ENCODE measurements at places on chromosomes 4 and X.

DNA sequence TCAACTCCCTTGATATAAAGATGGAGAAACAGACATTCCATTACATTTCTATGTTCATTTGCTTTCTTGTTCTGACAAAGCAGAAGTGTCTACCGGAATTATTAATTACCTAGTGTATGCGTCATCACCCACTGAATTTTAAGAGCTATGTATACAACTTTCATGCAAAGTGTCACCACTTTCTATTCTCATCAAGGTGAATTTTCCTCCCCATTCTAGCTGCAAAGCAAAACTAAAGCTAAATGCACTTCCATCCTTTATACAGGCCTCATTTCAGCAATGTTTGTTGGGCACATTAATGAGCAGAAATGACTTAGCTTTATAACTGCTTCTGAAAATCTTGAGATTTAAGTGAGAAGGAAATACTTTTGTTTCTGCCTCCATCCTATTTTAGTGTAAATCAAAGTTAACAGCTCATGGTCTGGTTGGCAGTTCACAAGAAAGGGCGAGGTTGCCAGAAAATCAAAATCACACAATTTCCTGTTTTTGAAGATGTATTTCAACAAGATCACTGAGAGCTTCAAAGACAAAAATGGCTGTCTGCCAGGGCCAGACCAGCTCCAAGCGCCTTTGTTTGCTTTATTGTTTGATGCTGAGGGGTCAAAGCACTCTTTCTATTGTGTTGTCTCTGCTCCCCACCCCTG lies 7.2 kb upstream of the FAM9C start:
- peak; percentile 2 for DNase-seq

DNA sequence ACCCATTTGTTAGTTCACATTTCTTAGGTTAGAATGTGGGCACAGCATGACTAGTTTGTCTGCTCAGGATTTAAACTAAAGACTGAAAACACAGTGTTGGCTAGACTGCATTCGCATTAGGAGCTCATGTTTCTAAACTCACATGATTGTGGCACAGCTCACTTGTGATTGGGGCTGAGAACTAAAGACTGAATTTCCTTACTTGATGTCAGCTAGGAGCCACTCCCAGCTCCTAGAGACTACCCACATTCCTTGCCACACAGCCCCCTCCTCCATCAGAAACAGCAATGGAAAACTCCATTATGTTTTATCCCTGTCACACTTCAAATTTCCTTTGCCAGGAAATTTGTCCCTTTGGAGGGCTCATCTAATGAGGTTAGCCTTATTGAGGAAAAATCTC lies 170.2 kb upstream of the NUDT6 start:
- no peak for DNase-seq

GRCh38 chr4:153676984-153677383 lies 7.1 kb upstream of the TLR2 start:
- DNase-seq: no peak

DNA sequence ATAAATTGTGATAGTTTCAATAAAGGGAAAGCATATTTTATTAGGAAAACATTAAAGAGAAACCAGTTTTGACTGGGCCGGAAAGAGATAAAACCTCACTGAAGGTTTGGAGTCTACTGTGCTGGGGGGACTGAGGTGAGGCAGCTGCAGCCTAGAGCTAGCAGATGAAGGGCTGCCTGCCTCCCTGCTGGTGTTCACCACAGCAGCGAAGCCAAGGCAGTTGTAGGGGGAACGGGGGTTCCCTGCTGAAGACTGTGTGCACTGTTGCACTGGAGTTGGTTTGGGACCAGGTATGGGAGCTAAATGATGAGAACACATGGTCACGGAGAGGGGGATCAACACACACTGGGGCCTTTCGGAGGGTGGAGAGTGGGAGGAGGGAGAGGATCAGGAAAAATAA lies 546.5 kb upstream of the SMIM31 start:
- DNase-seq: no peak

DNA sequence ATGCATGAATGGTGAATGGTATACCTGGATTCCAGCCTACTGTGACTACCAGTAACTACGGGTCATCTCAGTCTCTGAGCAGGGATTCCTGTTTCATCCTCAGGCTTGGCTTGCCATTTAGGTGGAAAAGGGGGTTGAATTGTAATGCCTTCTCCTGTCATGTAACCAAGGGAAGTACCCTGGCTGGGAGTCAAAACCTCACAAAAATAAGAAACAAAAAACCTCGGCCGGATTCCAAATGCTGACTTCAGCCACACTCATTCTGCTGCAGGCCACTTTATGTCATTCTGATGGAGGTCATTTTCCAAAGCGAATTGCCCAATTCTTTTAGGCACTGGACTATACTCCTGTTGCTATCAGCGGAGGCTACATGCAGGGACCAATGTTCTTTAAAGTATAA lies 324.7 kb downstream of the LDB2 start:
- DNase-seq: no peak

- peak; percentile 17 for DNase-seq
These were observed 90.1 kb downstream of the ATP8A1 start for GRCh38 chr4:42566835-42567234.

GRCh38 chr4:2961421-2961810 lies 1.8 kb downstream of the NOP14 start:
- peak; percentile 56 for DNase-seq

GRCh38 chrX:75273483-75273882 lies 402 bp upstream of the UPRT start:
- DNase-seq: peak; percentile 89

- no peak for DNase-seq
These were observed 31.4 kb upstream of the SETD7 start for GRCh38 chr4:139587446-139587845.

GRCh38 chrX:123648028-123648810 lies 84.6 kb downstream of the THOC2 start:
- no peak for DNase-seq

GRCh38 chr4:185722029-185722316 lies 90.0 kb downstream of the SORBS2 start:
- peak; percentile 17 for DNase-seq

DNA sequence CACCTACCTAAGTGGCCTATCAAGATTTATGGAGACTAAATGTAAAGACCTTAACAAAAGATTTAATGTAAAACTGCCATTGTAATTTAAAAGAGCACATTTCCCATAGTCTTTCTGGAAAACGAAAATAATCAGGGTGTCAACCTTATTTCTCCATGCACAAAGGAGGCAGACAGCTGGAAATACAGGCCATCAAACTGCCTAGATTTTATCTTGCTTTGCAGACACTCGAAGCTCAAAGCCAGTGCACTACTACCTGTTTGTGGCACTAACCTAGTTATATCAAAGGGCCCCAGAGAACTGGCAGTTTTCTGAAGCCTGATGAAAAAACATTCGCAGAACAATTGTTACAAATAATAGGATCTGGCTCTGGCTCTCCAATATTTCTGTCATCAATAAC lies 863.9 kb downstream of the STPG2 start:
- no peak for DNase-seq

- DNase-seq: peak; percentile 27
These were observed 14.5 kb upstream of the DACH2 start for GRCh38 chrX:86133761-86134160.

DNA sequence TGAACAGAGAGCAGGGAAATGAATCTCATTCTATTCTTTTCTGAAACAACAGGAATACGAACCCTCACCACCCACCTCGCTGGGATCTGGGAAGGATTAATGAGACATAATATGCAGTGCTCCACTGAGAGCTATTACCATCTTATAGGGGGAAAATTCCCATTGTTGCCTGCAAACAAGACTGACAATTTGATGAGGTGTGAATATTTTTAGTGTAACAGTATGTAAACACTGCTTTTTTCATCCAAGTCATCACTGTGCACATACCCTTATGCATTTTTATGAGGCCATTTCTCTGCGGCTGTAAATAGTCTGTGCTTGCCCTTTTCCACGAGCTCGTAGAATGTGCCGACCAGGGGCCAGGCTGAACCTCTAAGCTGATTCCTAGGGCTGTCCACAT lies 285.6 kb upstream of the CPEB2 start:
- no peak for DNase-seq

DNA sequence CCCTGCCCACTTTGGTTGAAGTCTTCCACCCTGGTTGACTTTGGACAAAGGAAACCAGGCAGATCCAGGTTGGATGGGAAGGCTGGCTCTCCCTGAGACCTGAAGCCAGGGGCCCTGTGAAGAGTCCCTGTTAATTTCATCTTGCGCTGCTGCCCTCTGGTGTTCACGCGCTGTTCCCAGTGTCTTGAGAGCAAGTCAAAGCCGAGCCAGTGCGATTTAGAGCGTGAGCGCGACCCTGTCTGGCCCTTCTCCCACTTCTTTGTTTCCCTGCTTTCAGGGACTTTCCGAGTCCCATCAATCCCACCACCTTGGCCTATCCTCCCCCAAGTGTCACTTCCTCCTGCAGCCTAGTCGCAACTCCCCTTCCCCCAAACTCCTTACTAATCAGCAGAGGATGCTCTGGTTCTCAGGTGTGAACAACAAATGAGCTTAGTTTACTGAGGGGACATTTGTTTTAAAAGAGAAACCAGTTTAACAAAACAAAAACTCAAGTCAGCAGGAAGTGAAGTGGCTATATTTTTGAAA lies 25.8 kb upstream of the CHRNA9 start:
- no peak for DNase-seq

DNA sequence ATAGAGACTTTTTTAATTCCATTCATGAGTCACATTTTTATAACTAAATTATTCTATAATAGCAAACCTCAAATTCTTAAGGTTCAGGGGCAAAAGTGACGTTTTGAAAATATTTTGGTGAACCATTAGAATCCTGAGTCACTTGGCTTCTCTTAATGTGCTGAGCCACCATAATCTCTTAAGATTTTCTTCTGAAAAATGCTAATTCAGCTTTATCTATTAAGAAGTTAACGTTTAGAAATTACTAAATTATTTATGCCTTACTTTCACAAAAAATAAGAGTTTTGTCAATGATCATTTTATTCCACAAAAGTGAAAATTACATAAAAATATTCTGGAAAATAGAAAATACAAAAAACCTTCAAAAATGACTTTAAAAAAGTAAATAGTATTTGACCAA lies 72.5 kb downstream of the GPM6A start:
- no peak for DNase-seq

DNA sequence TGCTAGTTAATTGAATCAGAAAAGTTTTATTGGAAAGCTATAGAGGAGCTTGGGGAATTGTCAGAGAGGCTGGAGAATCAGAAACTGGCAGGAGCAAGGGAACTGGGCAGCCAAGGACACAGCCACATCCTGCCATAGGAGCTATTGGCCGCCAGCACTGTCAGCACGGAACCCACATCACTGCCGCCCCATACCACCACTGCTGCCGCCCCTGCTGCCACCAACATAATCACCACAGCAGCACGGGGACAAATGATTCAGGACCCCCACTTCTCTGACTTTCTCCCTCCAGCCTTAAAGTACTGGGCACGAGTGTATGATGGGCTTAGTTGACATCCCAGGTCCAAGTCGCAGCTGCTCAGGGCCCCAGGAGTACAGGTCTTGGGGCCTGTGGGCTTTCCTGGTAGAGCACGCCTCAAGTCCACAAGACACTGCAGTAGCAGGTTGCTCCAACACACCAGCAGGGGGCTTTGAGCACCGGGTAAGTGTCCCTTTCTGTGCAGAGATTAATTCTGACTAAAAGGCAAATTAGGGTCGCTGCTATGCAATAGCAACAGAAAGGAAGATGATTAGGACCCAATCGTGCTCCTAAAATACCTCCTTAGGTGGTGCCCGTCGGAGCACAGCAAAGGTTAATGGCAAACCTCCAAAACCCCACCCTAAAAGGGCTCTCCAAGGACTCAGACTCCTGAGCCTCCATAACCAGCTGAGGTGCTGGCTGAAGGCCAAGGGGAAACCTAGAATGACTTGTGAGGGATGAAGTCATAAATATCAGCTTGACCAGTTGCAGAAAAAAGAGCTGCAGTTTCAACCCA lies 6.9 kb downstream of the PJA1 start:
- peak; percentile 55 for DNase-seq

DNA sequence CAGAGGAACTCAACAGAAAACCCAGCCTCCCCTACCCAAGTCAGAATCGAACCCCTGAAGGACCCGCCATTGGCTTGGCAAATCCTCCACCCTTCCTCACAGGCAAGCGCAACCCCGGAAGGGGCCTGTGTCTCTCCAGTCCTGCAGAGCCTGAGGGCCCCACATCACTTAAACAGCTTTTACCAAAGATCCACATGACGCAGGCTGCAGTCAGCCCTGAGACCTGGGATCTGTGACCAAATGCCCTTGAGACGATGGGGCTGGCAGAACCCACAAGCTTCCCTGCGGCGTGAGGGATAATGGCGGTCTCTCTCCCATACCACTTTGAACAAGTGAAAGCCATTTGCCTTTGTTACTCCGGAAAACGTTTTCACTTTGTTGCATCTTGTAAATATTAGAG lies 54.9 kb downstream of the ACOX3 start:
- no peak for DNase-seq

GRCh38 chr4:110704748-110705439 lies 82.0 kb upstream of the PITX2 start:
- no peak for DNase-seq

DNA sequence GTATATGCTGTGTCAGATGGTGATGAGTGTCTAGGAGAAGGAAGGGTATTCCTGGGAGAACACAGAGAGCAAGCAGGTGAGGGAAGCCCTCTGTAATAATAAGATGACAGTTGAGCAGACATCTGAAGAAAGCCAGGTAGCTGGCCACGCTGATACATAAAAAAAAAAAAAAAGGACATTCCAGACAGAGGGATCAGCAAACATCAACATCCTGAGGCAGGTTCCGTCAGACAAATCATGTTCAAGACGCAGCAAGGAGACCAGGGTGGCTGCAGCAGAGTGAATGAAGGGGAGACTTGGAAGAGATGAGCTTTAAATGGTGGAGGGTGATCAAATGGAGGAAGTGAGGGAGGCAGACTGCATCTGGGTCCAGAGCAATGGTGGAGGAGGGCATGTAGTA lies 97.6 kb upstream of the ANXA3 start:
- no peak for DNase-seq

- no peak for DNase-seq
These were observed 119.1 kb downstream of the TEX13A start for GRCh38 chrX:105101378-105101777.

- no peak for DNase-seq
These were observed 166.8 kb downstream of the STIM2 start for GRCh38 chr4:27027428-27027827.

DNA sequence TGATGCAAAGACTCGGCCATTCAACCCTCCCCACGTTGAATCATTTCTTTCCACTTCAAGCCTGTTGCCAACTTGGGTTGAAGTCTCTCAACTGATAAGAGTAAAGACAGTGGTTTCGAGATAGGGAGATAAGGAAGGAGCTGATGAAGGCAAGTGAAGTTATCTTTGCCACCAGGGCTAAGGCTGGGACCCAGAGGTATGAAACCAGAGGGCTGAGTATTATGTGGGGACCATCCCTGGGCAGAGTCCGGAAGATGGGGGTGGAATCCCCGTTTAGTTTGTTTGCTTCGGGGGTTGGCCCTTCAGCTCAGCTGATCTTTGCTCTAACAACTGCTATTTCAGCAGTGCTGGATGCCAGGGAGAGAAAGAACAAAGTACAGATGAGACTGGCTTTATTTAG lies 2.3 kb upstream of the XPNPEP2 start:
- peak; percentile 21 for DNase-seq

DNA sequence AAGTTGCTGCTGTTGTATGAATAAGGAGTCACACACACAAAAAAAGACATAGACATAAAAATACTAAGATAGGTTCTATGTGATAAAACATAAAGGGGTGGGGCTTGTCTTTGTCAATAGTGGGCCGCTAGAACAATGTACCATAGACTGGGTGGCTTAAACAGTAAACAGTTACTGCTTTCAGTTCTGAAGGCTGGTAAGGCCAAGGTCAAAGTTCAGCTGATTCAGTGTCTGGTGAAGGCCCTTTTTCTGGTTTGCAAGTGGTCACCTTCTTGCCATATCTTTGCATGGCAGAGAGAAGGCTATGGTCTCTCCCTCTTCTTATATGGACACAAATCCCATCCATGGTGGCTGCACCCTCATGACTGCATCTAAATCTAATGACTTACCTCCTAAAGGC lies 1980.7 kb downstream of the PCDH7 start:
- no peak for DNase-seq

Measured in OCI-M1 (cell line).